ENCODE measurements at places on chromosomes 4 and X. TPM values are rescaled to one million over a fixed set of nuclear protein-coding genes. Genes with fewer than 3 reads are reported as not detected.

GRCh38 chr4:119858176-119858575 lies 208.5 kb downstream of the MAD2L1 start:
- no peak for DNase-seq

Gene REELD1
- total RNA-seq: 0.11 TPM

Gene SPOCK3
- not detected for total RNA-seq

DNA sequence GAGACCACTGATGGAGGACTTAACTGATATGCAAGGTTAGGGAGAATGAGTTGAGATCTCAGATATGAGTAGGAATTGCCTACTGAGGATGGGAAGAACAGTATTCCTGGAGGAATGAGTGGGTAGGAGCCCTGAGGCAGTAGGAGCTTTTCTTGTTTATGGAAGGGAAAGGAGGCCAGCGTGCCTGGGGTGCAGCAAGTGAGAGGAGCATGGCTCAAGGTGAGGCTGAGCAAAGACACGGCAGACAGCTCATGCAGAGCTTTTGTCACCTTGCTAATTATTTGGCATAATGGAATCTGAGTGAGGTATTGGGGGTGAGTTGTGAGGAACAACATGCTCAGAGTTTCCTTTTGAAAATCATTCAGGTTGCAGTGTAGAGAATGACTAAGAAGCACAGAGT lies 65.3 kb upstream of the IBSP start:
- no peak for DNase-seq

Measured in thyroid gland (tissue), 4 donors.